ENCODE measurements at places on chromosomes 6 and 20.

- DNase-seq = no peak
- H3K4me3 ChIP-seq = no peak overlapping the region
- H3K4me1 ChIP-seq = no peaks in the 10 kb centered on the region
- no peak overlapping the region for H3K27ac ChIP-seq
- peaks cover 77% of the 10 kb centered on the region for H3K27me3 ChIP-seq
Observed at GRCh38 chr20:16710781-16711180, 19.0 kb upstream of the SNRPB2 start.

GRCh38 chr20:48634641-48635040 is 193.2 kb downstream of the PREX1 start:
- H3K27me3 ChIP-seq = no peaks in the 10 kb centered on the region
- H3K4me3 ChIP-seq = no peak overlapping the region
- DNase-seq = no peak
- H3K36me3 ChIP-seq = no peaks in the 10 kb centered on the region

- H3K4me1 ChIP-seq = no peaks in the 10 kb centered on the region
- peaks cover 25% of the 10 kb centered on the region for H3K27me3 ChIP-seq
Observed at GRCh38 chr20:13302647-13303450, 81.8 kb downstream of the ISM1 start.

GRCh38 chr6:106648651-106649308 is 19.4 kb downstream of the QRSL1 start:
- DNase-seq = no peak
- peaks cover 23% of the 10 kb centered on the region for H3K36me3 ChIP-seq
- no peaks in the 10 kb centered on the region for H3K4me1 ChIP-seq
- no peak overlapping the region for H3K4me3 ChIP-seq
- no peaks in the 10 kb centered on the region for H3K27me3 ChIP-seq

DNA sequence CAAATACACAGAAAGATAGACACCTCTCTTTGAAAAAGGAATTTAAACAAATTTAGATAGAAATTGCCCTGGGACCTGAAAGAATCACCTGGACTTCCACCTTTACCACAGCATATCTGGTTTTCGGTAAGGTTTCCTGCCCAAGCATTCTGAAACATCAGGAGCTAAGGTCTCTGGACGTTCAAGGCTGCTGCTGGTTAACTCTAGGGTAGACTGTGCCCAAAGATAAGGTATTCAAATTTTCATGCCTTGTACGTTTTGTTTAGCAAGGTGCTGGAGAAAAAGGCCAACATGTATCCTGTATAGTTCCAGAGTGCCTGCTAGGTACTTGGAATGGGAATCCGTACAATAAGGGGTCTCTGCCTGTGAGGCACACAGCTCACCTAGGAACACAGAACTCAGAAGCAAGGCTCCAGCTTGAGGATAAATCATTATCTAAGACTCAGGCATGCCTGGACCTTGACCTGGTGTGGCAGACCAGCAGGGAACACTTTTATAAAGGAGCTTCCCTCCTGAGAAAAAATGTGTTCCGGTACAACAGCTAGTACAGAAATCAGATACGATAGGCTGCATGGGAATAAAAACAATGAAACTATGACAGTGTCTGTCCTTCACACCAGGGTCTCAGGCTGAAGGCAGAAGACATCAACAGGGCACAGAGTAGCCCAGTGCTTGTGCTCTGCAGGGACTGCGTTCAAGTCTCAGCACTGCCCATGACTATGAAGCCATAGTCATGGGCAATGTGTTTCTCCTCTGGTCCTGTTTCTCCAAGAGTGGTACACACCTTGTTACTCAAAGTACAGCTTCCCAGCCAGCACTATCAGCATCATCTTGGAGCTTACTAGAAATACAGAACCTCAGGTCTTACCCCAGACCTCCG is 70.4 kb downstream of the METTL24 start:
- H3K27ac ChIP-seq = no peak overlapping the region
- no peak for DNase-seq
- peaks cover 82% of the 10 kb centered on the region for H3K27me3 ChIP-seq
- H3K4me3 ChIP-seq = no peak overlapping the region

Data from PC-3 (cell line).